ENCODE measurements at places on chromosomes 2 and 18.

DNA sequence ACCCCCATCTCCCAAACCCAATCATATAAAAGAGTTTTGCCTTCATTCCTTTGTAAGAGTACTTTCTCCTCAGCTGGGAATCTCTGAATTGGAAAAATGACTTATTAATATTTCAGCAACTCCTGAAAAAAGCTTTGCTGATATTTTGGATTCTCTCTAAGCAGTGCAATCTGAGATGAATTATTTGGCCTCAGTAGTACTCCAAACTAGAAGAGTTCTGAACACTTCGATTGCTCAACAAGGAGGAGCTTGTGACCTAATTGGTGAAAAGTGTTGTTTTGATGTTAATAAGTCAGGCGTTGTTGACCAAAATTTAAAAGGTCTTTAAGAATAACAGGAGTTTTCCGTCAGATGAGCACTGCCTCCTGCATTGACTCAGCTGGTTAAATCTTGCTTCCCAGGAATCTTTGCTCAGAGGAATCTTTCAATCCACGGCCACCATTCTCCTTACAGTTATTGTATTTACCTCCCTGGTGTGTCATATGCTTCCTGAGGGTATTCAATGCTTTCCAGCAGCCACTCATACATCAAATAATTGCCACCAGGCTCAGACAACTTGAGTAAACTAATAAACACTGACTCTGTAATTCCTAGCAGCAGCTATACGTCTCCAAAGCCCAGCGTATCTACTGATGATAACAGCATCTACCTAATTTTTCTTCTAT is 24.5 kb upstream of the LIPG start:
- no peak overlapping the region for H3K27ac ChIP-seq
- DNase-seq: no peak
- no peak overlapping the region for H3K4me3 ChIP-seq
- H3K36me3 ChIP-seq: no peaks in the 10 kb centered on the region
- H3K4me1 ChIP-seq: no peaks in the 10 kb centered on the region
- peaks cover 3% of the 10 kb centered on the region for H3K27me3 ChIP-seq

DNA sequence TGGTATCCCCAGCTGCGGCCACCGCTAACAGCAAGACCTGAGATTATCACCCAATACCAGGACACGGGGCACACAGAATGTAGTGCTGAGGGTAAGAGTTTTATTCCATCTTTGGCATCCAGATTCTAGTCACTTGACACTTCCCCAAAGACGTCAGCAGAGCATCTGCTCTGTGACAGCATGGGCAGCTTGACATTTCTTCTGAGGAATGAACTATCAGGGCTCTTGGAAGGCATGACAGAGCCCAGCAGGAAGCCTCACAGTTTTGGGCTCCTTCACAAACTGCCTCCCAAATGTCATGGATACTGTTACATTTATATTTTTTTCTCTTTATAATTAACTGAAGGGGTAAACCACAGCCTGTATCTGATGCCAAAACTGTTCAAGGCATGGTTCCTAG is 1010.7 kb downstream of the TDRD15 start:
- no peaks in the 10 kb centered on the region for H3K4me1 ChIP-seq
- H3K4me3 ChIP-seq: no peak overlapping the region
- no peaks in the 10 kb centered on the region for H3K36me3 ChIP-seq
- no peak overlapping the region for H3K27ac ChIP-seq
- DNase-seq: no peak

DNA sequence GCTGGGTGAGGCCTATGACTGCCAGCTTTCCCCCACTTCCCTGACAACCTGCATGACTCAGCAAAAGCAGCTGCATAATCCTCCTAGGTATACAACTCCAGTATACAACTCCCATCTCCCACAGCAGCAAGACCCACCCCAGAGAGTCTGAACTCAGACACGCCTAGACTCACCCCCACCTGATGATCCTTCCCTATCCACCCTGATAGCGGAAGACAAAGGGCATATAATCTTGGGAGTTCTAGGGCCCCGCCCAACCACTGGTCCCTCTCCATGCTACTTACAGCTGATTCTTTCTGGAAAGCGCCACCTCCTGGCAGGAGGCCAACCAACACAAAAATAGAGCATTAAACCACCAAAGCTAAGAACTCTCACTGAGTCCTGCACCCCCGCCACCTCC is 296.5 kb downstream of the DCC start:
- no peak overlapping the region for H3K27ac ChIP-seq
- H3K36me3 ChIP-seq: no peaks in the 10 kb centered on the region
- no peaks in the 10 kb centered on the region for H3K27me3 ChIP-seq
- no peak overlapping the region for H3K4me3 ChIP-seq
- no peak for DNase-seq

DNA sequence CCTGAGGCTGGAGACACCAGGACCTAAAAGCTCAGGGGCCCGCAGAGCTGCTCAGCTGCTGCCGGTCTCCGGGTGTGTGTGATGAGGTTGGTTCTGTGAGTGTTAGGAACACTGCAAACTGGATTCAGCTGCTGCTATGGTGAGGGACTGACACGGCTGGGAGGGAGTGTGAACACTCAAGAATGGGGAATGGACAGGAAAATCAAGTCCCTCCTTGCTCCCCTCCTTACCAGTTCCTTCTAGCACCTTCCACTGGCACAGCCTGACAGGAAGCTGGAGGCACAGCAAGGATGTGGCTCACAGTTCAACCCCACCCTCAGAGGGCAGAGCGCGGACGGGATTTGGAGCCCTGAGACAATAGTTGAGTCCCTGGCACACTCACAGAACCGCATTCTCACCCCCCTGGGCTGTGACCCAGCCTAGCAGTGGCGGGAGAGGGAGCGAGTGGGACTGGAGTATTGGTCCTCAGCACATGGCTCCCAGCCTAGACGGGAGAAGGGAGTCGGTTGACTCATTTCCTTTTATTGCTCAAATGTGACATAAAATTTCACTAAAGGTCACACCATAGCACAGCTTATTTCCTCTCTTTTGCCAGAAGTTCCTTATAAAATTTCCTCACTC is 42.5 kb downstream of the LRRC30 start:
- H3K4me1 ChIP-seq: peaks cover 19% of the 10 kb centered on the region
- no peak overlapping the region for H3K4me3 ChIP-seq
- H3K27me3 ChIP-seq: peaks cover 3% of the 10 kb centered on the region

All from chondrocyte (in vitro differentiated cells).